ENCODE measurements at places on chromosomes 3 and 15. TPM values are rescaled to one million over a fixed set of nuclear protein-coding genes. Genes with fewer than 3 reads are reported as not detected.
A peak's percentile ranks its signal among the peaks of the same experiment; 100 is the strongest.

- H3K27ac ChIP-seq = peak within 1 kb of the TSS; percentile 99
- no peaks in the 10 kb centered on the region for H3K4me1 ChIP-seq
- peak; percentile 69 for DNase-seq
- peak within 1 kb of the TSS; percentile 69 for H3K4me3 ChIP-seq
These were observed at the start of gene FOXP1 for GRCh38 chr3:71583566-71584393. Gene FOXP1 (minus strand): TSS chr3:71583728. CDS start chr3:71198381, 385,347 bp downstream.

The SMCO1 gene
- not detected for total RNA-seq

The SLC4A7 gene
- 83.5 TPM for total RNA-seq

The RLBP1 gene
- total RNA-seq = not detected

GRCh38 chr15:100112636-100113305, 229.0 kb downstream of the ADAMTS17 start:
- H3K36me3 ChIP-seq = no peaks in the 10 kb centered on the region
- H3K4me1 ChIP-seq = peaks cover 6% of the 10 kb centered on the region
- H3K4me3 ChIP-seq = no peak overlapping the region
- H3K27ac ChIP-seq = peak overlapping the region; percentile 67

- H3K36me3 ChIP-seq = no peaks in the 10 kb centered on the region
- peak overlapping the region; percentile 21 for H3K27ac ChIP-seq
- no peaks in the 10 kb centered on the region for H3K4me1 ChIP-seq
- no peak for DNase-seq
These were observed 35.4 kb downstream of the GYG1 start for GRCh38 chr3:149026718-149027117.

DNA sequence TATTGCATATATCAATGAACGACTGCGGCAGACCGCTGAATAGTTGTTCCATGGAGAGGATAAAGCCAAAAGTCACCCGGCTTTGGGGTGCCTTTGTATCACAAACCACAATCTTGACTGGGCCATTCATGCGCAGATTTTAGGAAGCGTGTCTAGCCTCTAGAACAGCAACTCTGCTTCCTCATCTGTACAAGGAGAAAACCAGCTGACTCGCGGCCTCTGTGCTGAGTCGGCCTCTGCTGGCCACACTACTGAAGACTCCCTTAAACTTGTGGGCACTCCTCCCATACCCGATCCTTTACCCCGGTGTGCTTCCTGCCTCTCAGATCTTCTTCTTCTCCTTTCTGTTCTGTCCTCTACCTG, 872 bp downstream of the DLEC1 start:
- DNase-seq = peak; percentile 48
- H3K27ac ChIP-seq = no peak overlapping the region
- H3K36me3 ChIP-seq = no peaks in the 10 kb centered on the region
- H3K4me1 ChIP-seq = peaks cover 4% of the 10 kb centered on the region
- H3K4me3 ChIP-seq = peak overlapping the region; percentile 33

The C3orf22 gene
- total RNA-seq = not detected

The MYD88 gene
- 2.0 TPM for total RNA-seq

DNA sequence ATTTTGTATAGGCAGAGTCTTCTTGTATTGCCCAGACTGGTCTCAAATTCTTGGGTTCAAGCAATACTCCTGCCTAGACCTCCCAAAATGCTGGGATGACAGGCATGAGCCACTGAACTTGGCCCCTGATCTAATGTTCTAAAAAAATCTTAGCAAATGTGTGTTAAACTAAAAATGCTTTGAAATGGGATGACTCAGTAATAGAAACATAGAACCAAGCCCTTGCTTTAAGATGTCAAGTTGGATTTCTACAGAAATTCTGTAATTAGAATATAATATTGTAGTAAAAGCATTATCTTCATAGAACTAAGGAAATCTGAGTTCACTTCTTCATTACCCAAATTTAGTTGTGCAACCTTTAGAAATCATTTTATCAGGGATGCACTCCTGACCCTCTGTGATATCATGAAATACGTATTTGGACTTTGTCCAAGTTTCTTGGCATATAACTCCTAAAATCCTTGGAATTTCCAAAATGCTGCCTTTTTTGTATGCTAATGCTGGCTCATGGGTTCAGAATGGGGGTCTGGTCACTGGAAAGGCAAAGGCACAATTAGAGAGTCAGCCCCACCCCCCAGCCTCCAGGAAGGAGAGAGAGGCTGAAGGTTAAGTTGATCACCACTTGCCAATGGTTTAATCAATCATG, 217.3 kb downstream of the TP63 start:
- no peaks in the 10 kb centered on the region for H3K4me1 ChIP-seq
- no peaks in the 10 kb centered on the region for H3K27me3 ChIP-seq
- no peak overlapping the region for H3K27ac ChIP-seq
- DNase-seq = no peak
- H3K4me3 ChIP-seq = no peak overlapping the region

The CLRN1 gene
- total RNA-seq = not detected

The ADCY5 gene
- total RNA-seq = 43.5 TPM

DNA sequence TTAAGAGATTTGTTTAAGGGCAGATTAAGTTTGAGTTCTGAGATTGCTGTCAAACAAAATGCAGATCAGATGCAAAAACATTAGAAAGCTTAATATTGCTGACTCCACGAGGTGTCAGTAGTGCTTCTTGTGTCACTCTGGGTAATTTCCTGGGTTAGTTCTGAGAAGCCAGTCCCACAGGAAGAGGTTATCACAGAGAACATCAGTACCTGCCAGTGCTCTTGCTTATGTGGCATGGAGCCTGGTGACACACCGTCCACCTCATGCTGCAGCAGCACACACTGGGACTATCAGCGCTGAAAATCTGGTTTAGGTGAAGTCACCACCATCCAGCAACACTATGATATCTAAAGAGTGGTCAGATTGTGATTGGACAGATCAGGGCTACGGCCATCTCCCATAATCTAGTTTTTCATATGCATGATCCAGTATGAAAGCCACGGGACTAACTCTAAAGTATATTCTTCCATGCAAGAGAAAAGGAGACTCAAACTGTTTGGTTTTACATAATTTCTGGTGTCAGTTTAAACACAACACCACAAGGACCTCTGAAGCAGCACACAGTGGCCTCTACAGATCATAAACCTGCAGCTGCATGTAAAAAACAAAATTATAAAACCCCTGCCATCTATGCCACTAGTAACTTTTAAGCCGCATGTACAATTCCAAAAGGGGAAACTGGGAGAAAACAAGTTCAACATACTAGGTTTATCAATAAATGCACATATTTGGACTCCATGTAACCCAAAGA, 36.1 kb upstream of the MYO5C start:
- no peak for DNase-seq
- H3K27ac ChIP-seq = no peak overlapping the region
- no peaks in the 10 kb centered on the region for H3K4me1 ChIP-seq
- no peaks in the 10 kb centered on the region for H3K36me3 ChIP-seq
- H3K4me3 ChIP-seq = no peak overlapping the region
- H3K27me3 ChIP-seq = no peaks in the 10 kb centered on the region

GRCh38 chr3:17469520-17469919, 272.9 kb downstream of the TBC1D5 start:
- no peak overlapping the region for H3K4me3 ChIP-seq
- no peaks in the 10 kb centered on the region for H3K27me3 ChIP-seq
- no peak for DNase-seq
- no peak overlapping the region for H3K27ac ChIP-seq
- no peaks in the 10 kb centered on the region for H3K4me1 ChIP-seq

The ZIC1 gene
- total RNA-seq = not detected
